Upper lobe of right lung (tissue), 1 donor: ENCODE measurements at places on chromosomes 3 and 15. TPM values are rescaled to one million over a fixed set of nuclear protein-coding genes. Genes with fewer than 3 reads are reported as not detected.

GRCh38 chr3:15514663-15515340 is 6.7 kb downstream of the COLQ start:
- DNase-seq, result no peak

DNA sequence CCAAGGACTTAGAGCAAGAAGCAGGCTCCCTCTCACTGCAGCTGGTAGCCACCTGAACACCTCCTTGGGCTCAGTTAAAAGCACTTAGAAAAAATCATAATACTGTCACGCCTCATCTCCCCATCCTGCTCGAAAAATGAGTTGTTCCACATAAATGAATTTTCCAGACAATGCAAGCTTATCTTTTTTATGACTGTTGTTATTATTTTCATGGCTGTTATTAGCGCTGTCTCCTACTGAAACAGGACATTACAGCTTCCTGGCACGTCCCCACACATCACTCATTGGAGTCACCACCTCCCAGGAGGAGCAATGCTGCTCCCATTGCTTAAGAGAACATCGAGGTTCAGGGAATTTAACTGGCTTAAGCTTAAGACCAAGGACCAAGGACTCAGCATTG is 26.5 kb downstream of the CCDC33 start:
- no peak for DNase-seq

The ARNT2 gene
- 12.9 TPM for total RNA-seq

- no peak for DNase-seq
These were observed 22.6 kb downstream of the MKRN2 start for GRCh38 chr3:12579456-12579855.
